ENCODE measurements at places on chromosomes 5 and 9.

DNA sequence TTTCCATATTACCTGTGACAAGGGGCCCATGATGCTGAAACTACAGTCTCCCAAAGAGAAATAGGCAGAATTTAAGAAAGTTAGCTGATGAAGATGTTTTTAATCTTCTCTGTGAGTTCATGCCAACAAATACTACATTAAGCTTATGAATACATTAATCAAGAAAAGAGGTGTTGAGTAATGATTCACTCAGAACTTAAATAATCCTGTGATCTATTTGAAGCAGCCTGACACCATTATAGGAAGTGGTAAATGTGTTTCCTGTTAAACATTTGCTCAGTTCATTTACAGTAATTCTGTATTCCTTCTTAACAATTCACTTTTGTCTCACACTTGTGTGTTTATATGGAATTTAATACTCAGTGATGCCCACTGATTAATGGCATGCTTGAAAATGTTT, 75.0 kb upstream of the IZUMO3 start:
- DNase-seq: no peak

DNA sequence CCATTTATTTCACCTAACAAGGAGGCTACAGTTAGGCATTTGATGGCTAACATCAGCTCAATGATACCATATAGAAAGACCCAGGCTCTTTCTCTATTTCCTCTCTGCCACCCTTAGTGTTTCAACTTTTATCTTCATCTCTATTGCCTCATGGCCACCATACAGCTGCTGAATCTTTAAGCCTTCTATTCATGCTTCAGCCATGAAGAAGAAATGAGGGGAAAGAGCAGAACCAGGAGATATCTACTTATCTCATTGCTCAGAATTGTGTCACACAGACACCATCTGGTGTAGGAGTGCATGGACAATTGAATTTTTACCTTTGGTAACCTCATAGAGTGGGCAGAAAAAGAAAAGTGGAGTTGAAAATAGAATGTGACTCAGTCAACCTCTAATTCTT, 6.7 kb downstream of the GAPT start:
- DNase-seq: no peak

GRCh38 chr5:143652108-143652700, 159.8 kb upstream of the HMHB1 start:
- DNase-seq: no peak

GRCh38 chr5:75200776-75201175, 35.9 kb downstream of the ANKRD31 start:
- no peak for DNase-seq

DNA sequence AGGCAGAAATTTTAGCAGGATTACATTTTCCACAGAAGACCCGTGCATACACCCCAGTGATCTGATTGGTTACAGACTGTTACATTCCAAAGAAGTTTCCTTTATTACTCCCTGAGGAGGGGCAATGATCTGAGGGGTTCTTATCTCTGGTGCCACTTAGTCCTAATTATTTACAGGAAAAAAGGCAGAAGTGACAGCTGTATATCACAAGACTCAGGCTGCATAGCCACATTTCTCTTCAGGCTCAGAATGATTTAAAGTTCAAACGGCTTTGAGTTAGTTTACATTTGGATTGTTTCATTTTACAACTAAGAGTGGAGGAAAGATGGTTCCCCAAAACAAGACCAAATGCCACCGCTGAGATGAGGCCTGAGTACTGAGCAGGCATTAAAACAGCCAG, 17.3 kb downstream of the NAIF1 start:
- no peak for DNase-seq
